Colonic mucosa (tissue), 4 donors: ENCODE measurements at places on chromosomes 16 and 17. TPM values are rescaled to one million over a fixed set of nuclear protein-coding genes. Genes with fewer than 3 reads are reported as not detected.

Gene KCTD19
- total RNA-seq = not detected

Gene SNN
- total RNA-seq = 2.4 TPM

Gene PRAC1
- total RNA-seq = 237 TPM

Gene NECAB2
- 0.42 TPM for total RNA-seq

Gene ARL17B
- 13.9 TPM for total RNA-seq

Gene TPSG1
- 34.3 TPM for total RNA-seq

Gene CACNG1
- total RNA-seq = not detected

Gene DNAJA2
- total RNA-seq = 58.2 TPM

Gene HASPIN
- total RNA-seq = 2.6 TPM

GRCh38 chr17:77946900-77947645 lies 11.4 kb upstream of the TNRC6C start:
- no peak overlapping the region for H3K4me3 ChIP-seq
- H3K27me3 ChIP-seq = no peaks in the 10 kb centered on the region
- H3K4me1 ChIP-seq = no peaks in the 10 kb centered on the region
- H3K36me3 ChIP-seq = no peaks in the 10 kb centered on the region
- no peak for DNase-seq

GRCh38 chr17:14121952-14122351 lies 52.6 kb downstream of the COX10 start:
- H3K4me1 ChIP-seq = no peaks in the 10 kb centered on the region
- DNase-seq = no peak
- H3K27me3 ChIP-seq = no peaks in the 10 kb centered on the region
- no peak overlapping the region for H3K4me3 ChIP-seq

- H3K4me3 ChIP-seq = no peak overlapping the region
- no peaks in the 10 kb centered on the region for H3K27me3 ChIP-seq
- peaks cover 3% of the 10 kb centered on the region for H3K4me1 ChIP-seq
- H3K27ac ChIP-seq = no peak overlapping the region
- DNase-seq = no peak
Measured at GRCh38 chr17:1146561-1147265, 33.1 kb downstream of the ABR start.

- no peaks in the 10 kb centered on the region for H3K4me1 ChIP-seq
- no peak for DNase-seq
- peak overlapping the region; percentile 29 for H3K4me3 ChIP-seq
- H3K36me3 ChIP-seq = no peaks in the 10 kb centered on the region
Measured at GRCh38 chr16:90078579-90078895, 1.4 kb upstream of the PRDM7 start.

DNA sequence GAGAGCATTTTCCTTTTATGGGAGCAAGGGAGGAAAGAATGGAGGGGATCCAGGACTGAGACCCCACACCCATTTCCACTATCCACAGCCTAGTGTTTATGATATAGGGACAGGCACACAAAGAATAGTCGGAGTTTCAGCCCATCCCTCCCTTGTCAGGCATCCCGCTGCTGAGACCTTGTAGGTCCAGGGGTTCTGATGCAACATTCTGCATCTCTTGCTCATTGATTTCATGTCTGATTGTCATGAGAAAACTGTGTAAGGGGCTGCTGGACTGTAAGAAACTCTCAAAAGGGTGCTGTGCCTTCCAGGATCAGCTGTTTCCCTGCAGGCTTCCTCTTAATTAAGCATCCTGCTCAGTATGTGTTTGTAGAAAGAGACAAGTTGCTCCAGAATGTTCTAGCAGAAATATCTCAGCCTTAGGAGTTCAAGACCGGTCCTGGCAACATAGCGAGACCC lies 5.3 kb upstream of the POLR3E start:
- H3K27me3 ChIP-seq = no peaks in the 10 kb centered on the region
- H3K27ac ChIP-seq = no peak overlapping the region
- H3K4me1 ChIP-seq = no peaks in the 10 kb centered on the region
- no peaks in the 10 kb centered on the region for H3K36me3 ChIP-seq
- DNase-seq = no peak

DNA sequence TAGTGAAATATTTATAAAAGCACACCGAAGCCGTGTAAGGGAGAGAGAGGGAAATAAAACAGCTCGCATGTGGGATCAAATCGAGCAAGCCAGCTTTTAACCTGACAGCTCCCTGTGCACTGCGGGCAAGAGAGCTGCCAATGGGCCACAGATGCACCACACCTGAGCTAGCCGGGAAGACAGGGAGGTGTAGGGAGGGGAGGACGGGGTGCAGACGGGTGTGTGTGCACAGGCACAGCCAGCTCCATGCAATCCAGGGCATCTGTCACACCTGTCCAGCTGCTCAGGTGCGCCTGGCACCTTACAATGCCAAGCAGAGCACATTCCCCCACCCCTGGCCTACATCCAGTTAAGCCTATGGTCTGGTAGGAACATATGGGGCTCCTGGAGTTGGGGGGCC lies 70.0 kb downstream of the C16orf78 start:
- H3K36me3 ChIP-seq = no peaks in the 10 kb centered on the region
- DNase-seq = no peak
- no peaks in the 10 kb centered on the region for H3K4me1 ChIP-seq

- no peak overlapping the region for H3K4me3 ChIP-seq
- H3K27me3 ChIP-seq = no peaks in the 10 kb centered on the region
- H3K36me3 ChIP-seq = peaks cover 17% of the 10 kb centered on the region
- DNase-seq = no peak
- peak overlapping the region; percentile 65 for H3K27ac ChIP-seq
Measured at GRCh38 chr16:84992717-84993075, 18.6 kb downstream of the ZDHHC7 start.

DNA sequence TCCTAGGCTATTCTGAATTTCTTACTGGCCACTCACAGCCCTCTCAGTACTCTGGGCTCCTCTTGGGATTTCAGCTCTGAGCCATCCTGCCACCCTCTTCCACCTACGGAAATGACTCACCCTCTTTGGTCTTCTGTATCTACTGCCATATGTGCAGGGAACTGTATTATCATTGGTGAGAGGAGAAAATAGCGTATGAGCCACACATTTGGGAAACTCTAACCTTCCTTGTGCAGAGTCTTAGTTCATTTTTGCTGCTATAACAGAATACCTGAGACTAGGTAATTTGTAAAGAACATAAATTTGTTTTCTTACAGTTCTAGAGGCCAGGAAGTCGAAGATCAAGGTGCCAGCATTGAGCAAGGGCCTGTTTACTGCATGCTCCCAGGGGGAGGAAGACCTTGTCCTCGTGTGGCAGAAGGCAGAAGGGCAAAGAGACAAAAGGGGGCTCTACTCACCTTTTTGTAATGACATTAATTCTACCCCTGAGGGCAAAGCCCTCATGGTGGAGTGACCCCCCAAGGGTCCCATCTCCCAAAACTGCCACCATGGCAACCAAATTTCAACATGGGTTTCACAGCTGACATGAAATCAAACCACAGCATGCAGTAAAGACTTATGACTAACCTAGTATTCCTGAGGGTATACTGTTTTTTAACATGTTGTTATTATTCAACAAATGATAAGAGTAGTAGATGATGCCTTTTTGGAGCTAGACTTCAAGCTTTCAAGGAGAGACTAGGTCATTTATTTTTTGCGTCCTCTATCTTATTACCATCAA lies 191.8 kb downstream of the PRKCA start:
- no peak overlapping the region for H3K4me3 ChIP-seq
- no peaks in the 10 kb centered on the region for H3K4me1 ChIP-seq
- DNase-seq = no peak
- no peak overlapping the region for H3K27ac ChIP-seq
- H3K27me3 ChIP-seq = no peaks in the 10 kb centered on the region

DNA sequence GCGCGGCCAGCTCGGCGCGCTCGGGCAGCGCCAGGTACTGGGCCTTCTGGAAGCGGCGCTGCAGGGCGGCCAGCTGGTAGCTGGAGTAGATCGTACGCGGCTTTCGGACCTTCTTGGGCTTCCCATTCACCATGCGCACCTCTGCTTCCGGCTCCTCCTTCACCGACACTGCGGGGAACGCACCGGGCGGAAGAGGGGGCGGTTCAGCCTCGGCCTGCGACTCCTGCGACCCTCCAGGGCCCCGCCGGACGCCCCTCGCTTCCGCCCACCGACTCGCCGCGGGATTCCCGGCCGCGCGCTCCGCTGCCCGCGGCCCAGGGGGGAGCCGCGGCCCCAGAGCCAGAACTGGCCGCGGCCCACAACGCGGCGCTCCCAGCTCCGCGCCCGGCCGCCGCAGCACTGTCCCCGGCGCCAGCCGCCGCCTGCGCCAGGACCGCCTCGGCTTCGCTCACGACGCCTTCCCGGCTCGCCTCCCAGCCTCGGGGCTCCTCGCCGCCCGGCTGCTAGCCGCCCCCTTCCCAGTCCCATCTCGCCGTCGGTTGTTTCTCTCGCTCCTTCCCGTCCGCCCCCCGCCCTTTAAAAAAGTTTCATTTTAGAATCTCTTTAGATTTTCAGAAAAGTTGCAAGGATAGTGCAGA lies 1.5 kb downstream of the DLX3 start:
- DNase-seq = no peak
- peaks cover 69% of the 10 kb centered on the region for H3K27me3 ChIP-seq
- no peaks in the 10 kb centered on the region for H3K36me3 ChIP-seq
- H3K4me3 ChIP-seq = peak overlapping the region; percentile 32
- H3K27ac ChIP-seq = no peak overlapping the region

DNA sequence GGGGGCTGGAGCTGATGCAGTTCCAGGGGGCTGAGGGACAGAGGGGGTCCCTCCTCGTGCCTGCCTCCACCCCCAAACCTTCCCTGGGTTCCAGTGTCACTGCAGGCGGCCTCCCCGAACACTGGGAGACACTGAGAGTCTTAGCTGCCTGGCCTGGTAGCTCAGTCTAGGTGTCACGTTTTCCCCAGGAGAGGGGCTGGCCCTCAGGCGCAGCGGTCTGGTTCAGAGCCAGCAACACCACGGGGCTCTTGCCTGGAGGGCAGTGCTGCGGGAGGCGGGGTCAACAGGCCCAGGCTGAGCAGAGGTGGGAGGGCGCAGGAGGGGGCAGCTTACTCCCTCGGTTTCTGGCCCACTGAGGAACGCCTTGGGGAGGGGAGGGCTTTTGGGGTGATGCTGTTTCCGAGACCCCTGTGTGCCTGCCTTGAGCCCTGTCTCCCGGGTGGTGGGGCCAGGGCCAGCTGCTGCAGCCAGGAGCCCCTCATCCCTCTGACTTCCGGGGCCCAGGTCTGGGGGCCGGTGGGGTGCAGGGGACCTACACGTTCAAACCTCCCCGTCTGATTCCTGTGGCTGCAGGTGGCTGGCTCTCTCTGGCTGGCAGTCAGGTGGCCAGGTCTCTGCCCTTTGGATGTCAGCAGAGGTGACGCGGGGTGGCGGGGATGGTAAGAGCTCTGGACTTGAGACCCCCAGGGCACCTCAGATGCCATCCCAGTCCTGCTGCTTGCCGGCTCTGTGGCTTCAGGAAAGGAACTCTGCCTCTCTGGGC lies 89.3 kb upstream of the GSE1 start:
- H3K27me3 ChIP-seq = no peaks in the 10 kb centered on the region
- H3K4me1 ChIP-seq = peaks cover 8% of the 10 kb centered on the region
- DNase-seq = no peak
- no peaks in the 10 kb centered on the region for H3K36me3 ChIP-seq
- no peak overlapping the region for H3K27ac ChIP-seq

DNA sequence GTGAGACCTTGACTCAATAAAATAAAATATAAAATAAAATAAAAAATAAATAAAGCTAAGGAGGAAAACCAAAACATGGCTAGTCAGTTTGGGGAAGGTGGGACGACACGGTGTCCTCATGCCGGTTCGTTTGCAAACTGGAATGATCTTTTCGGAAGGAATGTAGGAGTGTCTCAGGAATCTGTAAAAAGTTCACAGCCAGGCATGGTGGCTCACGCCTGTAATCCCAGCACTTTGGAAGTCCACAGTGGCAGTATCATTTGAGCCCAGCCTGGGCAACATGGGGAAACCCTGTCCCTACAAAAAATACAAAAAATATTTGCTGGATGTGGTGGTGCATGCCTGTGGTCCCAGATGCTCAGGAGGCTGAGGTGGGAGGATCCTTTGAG lies 14.7 kb upstream of the RPTOR start:
- DNase-seq = no peak
- no peaks in the 10 kb centered on the region for H3K4me1 ChIP-seq
- H3K4me3 ChIP-seq = no peak overlapping the region
- no peak overlapping the region for H3K27ac ChIP-seq
- no peaks in the 10 kb centered on the region for H3K36me3 ChIP-seq
- H3K27me3 ChIP-seq = peaks cover 4% of the 10 kb centered on the region

DNA sequence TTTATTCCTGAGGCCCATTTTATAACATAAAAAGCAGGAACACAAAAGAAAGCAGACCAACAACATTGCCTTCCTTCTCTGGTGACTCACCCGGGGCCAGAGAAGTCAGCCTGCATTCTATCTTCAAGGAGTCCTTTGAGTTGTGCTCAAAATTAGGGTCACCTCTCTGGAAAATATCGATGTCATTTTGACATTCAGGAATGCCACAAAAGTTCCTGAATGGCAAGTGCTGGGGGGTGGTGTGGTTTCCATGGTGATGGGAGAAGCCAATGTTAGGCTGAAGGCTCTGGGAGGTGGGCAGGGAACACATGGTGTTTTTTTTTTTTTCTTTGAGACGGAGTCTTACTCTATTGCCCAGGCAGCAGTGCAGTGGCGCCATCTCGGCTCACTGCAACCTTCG lies 159.6 kb downstream of the HAPSTR1 start:
- H3K4me3 ChIP-seq = no peak overlapping the region
- no peaks in the 10 kb centered on the region for H3K27me3 ChIP-seq
- H3K36me3 ChIP-seq = no peaks in the 10 kb centered on the region
- DNase-seq = no peak

- peak overlapping the region; percentile 61 for H3K27ac ChIP-seq
- peaks cover 13% of the 10 kb centered on the region for H3K4me1 ChIP-seq
- no peaks in the 10 kb centered on the region for H3K27me3 ChIP-seq
- H3K4me3 ChIP-seq = peak overlapping the region; percentile 87
- DNase-seq = no peak
Measured at GRCh38 chr17:75456039-75456416, 407 bp upstream of the TMEM94 start.

DNA sequence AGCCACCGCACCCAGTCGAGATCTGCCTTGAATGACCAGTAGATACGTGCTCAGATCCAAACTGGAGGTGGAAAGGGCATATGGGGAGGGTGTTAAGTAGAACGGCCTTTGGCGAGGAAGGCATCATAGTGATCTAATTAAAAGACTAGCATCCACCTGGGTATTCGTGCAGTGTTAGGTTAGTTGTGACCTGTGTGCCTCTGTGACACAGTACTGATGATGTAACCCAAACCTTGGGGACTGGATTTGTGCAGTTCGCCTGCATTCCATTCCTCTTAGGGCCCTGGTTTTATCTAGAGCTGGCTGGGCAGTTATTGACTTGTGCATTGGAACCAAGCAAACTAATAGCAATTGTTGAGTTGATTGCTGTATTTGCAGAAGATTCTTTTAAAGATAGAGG lies 47.9 kb downstream of the SNX29 start:
- H3K27ac ChIP-seq = no peak overlapping the region
- no peaks in the 10 kb centered on the region for H3K36me3 ChIP-seq
- no peaks in the 10 kb centered on the region for H3K27me3 ChIP-seq
- DNase-seq = no peak
- no peak overlapping the region for H3K4me3 ChIP-seq
- H3K4me1 ChIP-seq = no peaks in the 10 kb centered on the region

GRCh38 chr17:65554553-65555223 lies 6.8 kb downstream of the AXIN2 start:
- peak; percentile 48 for DNase-seq
- no peaks in the 10 kb centered on the region for H3K27me3 ChIP-seq
- no peak overlapping the region for H3K27ac ChIP-seq
